ENCODE measurements at places on chromosomes 7 and 10.

GRCh38 chr7:39567294-39567693 lies 1.1 kb downstream of the YAE1 start:
- no peak for DNase-seq

DNA sequence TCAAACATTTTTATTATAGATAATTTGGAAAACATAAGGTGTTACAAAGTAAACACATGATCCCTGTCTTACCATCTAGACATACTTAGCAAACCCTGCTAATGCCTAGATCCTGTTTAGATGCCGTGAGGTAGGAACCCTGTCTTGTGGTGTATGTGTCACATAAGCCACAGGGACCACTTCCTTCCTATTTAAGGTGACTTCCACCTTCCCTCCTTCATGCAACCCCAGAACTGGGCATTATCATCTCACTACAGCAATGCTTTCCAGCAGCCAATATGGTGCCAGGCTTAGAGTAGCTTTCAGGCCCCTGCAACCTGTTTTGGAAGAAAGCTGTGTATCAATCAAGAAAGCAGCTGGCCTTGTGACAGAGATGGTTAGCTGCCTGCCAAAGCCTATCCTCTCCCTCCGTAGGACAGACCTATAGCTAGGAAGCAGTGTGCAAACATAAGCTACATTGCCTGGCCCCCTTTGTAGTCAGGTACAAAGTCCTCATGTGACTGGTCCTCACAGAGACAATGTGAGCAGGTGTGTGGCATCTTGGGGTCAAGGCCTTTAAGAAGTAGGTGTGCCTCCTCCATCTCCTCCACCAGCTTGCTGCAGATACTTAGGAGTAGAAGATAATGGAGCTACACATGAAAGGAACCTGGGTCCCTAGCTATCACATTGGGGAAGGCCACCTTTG lies 146.8 kb downstream of the SPAG6 start:
- DNase-seq, result no peak

DNA sequence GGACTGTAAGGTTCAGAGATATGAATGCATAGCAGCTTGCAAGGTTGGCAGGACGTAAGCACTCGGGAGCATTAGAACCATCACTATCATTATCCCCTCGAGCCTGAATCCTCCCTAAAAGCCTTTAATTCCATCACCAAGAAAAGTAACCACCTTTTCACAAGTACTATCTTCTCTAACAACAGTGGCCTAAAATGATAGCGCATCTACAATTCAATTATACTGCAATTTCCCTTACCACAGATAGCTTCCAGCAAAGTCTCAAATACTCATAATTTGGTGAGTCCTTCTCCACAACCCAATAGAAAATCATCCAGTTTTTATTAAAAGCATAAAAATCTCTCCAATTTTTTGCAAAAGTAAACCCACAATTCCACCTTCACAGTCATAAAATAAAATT lies 42.0 kb downstream of the COL1A2 start:
- DNase-seq, result no peak

DNA sequence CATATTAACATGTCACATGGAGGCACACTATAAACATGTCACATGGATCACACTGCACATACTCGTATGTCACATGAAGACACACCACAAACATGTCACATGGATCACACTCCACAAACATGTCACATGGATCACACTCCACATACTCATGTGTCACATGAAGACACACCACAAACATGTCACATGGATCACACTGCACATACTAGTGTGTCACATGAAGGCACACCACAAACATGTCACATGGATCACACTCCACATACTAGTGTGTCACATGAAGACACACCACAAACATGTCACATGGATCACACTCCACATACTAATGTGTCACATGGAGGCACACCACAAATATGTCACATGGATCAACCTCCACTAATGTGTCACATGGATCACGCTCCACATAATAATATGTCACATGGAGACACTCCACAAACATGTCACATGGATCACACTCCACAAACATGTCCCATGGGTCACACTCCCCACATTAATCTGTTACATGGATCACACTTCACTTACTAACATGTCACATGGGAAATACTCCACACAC lies 195.6 kb upstream of the PFKP start:
- no peak for DNase-seq

DNA sequence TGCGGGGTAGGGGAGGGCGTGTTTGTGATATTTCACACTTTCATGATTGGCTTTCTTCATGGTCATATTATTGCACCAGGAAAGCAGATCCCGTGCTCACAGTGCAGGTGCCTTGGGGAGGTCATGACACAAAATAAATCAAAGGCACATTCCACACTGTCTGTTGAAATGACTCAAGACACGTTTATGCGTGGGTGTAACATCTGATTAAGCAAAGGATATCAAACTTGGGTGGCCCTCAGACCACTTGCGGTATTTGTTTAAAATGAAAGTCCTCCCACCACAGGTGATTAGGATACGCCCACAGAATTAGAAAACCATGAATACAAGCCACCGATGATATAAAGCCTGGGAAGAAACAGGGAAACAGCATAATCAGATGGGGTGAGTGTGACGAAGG lies 51.1 kb downstream of the SVIL start:
- DNase-seq, result no peak

DNA sequence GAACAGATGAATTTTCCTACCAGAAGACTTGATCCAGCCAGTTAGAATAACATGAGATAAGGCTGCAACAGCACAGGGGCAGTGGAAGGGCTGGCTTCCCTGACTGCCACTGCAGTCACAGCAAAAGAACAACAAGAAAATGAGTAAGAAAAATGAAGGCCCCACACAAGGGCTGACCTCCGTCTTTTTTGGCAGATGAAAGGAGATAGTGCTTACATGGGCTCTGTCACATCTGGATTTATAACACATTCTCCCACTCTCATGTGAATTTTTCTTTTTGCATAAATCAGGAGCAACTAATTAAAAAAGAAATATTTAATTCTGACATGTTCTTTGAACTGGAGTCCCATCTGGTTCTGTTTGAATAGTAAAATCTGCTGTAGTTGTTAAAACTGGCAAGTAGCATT lies 99.6 kb downstream of the NRP1 start:
- no peak for DNase-seq

DNA sequence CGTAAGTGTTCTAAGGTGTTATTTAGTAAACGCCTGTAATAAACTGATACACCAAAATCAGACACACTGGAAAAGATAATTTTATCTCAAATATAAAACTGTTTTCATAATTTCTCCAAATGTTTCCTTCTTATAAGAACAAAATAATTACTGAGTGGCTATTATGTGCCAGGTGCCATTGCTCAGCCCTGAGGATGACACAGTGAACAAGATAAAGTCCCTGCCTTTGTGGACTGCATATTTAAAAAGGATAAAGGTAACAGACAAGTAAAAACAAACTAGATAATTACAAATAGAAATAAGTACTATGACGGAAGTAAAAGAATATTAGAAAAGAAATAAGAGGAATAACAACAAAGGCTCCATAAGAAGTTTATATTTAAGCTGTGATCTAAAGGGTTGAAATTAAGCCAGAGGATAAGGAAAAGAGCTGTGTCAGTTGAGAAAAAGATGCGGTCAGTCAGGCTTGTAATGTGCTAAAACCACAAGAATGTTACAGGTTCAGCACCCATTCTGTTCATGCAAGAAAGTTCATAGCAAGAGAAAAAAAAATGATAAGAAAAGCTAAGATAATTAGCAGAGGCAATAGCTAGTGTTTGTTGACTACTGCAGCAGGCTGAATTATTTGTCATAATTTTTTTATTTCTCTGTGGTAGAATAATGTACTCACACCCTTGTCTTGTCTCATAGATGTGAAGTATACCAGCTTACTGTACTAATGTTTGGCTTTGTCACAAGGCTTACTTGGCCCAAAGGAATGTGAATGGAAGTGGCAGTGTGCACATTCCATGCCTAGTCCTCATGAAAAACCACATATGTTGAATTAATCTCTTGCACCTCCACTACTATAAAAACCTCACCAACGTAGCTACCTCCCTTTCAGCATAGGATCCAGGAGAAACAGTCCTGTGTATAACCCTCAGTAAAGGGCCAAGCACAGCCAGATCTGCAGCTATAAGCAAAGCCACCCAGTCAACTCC lies 75.1 kb downstream of the CRPPA start:
- no peak for DNase-seq

GRCh38 chr10:36608251-36608650 lies 517.1 kb upstream of the ANKRD30A start:
- no peak for DNase-seq

GRCh38 chr10:76922666-76923065 lies 714.9 kb downstream of the KCNMA1 start:
- DNase-seq, result no peak

GRCh38 chr7:26376175-26376917 lies 84.7 kb downstream of the SNX10 start:
- DNase-seq, result peak; percentile 26

- DNase-seq, result no peak
Measured at GRCh38 chr7:140564643-140565042, 76.0 kb downstream of the DENND2A start.

- DNase-seq, result no peak
Measured at GRCh38 chr10:61951144-61951483, 49.6 kb downstream of the ARID5B start.

DNA sequence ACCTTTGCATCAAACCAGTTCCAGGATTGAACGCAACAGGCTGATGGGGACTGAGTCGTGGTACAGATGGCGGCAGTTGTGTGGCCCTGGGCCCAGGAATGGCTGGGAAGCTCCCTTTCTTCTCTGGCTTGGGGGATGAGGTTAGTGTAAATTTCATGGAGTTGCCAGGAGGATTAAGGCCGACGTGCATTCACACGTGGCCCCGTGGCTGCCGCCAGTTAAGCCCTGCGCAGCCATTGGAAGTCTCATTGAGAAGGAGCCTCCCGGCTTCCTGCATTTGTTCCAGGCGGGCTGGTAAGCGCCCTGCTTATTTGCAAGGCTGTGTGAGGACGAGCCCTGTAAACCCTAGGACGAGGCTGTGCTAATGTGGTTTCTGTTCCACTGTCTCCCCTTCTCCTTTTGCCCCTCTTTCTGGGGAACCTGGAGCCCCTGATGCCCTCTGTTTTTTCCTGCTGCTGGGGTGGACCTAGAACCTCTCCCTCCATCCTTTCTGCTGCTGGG lies 174.7 kb upstream of the TNRC18 start:
- no peak for DNase-seq

- DNase-seq, result no peak
Measured at GRCh38 chr7:36408589-36408988, 18.9 kb downstream of the ANLN start.

- no peak for DNase-seq
Measured at GRCh38 chr10:131820626-131821025, 80.2 kb upstream of the PPP2R2D start.

- DNase-seq, result no peak
Measured at GRCh38 chr7:93036807-93037206, 81.0 kb downstream of the SAMD9 start.

All from activated CD4-positive, alpha-beta T cell treated with anti-CD3 and anti-CD28 coated beads, Interleukin-2, amount 50 U/mL, for 1 hour (primary cell).